Upper lobe of left lung (tissue), 6 donors: ENCODE measurements at places on chromosomes 4 and X. TPM values are rescaled to one million over a fixed set of nuclear protein-coding genes. Genes with fewer than 3 reads are reported as not detected.

- no peak for DNase-seq
Measured at GRCh38 chrX:134929808-134930207, 61.0 kb upstream of the SMIM10 start.

Gene CCDC160
- total RNA-seq, result 0.27 TPM

- no peak for DNase-seq
Measured at GRCh38 chr4:744212-744841, 38.7 kb downstream of the PCGF3 start.

DNA sequence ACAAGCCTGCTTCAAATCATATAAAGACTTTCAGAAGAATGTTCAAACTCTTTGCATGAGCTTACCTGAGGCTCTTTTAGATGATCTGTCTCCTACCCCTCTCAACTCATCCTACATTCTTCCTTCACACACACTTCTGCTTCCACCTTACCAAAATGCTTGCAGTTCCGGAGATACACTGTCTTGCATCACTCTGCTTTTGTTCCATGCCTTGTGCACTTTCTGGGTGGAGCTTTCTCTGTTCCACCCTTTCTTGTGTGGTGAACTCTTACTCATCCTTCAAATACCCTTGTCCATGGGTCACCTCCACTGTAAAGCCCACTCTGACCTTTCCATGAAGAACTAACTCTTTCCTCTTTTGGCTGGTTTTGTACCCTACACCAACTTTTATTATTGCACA is 18.4 kb upstream of the MGST2 start:
- no peak for DNase-seq

Gene IGSF1
- total RNA-seq, result 0.39 TPM

GRCh38 chr4:164997324-164997723 is 19.9 kb upstream of the TRIM61 start:
- no peak for DNase-seq

Gene COL4A5
- 96.4 TPM for total RNA-seq

DNA sequence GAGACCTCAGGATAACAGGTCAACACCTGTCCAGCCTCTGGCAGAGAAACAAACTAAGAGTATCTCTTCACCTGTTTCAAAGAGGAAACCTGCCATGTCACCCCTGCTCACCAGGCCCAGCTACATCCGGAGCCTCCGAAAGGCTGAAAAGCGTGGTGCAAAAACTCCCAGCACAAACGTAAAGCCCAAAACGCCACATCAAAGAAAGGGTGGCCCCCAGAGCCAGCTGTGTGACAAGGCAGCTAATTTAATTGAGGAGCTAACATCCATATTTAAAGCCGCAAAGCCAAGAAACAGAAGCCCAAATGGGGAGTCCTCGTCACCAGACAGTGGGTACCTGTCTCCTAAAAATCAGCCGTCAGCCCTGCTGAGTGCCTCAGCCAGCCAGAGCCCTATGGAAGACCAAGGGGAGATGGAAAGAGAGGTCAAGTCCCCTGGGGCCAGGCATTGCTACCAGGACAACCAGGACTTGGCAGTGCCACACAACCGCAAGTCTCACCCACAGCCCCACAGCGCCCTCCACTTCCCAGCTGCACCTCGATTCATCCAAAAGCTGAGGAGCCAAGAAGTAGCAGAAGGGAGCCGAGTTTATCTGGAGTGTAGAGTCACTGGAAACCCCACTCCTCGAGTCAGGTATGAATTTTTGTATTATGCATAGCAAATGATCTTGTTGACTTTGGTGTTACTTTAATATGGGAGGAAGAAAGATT is 15.1 kb downstream of the PALLD start:
- no peak for DNase-seq

Gene CHRDL1
- 57.8 TPM for total RNA-seq

GRCh38 chrX:37820646-37821045 is 26.7 kb downstream of the DYNLT3 start:
- no peak for DNase-seq

Gene H2BW2
- total RNA-seq, result not detected

Gene USP46
- total RNA-seq, result 5.7 TPM

DNA sequence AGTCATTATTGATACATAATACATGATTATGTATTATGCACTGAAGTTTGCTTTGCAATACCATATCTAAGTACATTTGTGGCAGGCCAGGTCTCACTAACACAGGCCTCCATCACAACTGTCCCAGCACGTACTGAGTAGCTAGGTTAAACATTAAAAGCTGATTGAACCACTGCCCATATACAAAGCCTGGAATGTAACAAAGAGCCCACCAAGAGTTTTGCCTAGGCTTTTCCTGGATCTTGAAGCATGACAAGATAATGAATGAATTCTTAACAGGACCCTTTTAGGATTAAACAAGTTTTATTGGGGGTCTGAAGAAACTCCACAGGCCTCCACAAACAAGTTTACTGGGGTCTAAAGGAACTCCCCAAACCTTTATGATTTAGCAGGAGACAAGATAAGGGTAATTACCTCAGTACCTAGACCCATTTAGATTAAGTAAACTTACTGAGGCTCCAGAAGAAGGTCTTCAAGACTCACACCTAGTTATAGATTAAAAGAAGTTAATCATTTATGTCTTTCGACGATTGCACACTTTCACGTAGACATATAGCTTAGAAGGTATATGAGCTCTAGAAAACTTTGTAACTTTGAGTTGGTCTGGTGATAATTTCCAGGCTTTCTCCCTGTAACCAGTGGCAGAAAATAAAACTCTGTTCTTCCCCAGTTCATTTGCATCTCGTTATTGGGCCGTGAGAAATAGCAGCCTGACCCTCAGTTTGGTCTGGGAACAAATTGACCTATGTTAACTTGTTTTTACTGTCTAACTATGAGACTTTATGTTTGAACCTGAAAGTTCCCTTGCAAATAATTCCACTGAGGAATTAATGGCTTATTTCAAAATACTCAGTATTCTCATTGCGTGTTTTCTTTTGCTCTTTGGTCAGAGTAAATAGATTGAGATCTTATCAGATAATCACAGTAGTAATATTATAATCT is 84.8 kb downstream of the PHEX start:
- DNase-seq, result no peak

Gene VCX3B
- total RNA-seq, result 1.3 TPM

- peak; percentile 26 for DNase-seq
Measured at GRCh38 chr4:73257651-73258435, 755 bp downstream of the ANKRD17 start.

- no peak for DNase-seq
Measured at GRCh38 chr4:154534296-154534695, 15.9 kb downstream of the PLRG1 start.

DNA sequence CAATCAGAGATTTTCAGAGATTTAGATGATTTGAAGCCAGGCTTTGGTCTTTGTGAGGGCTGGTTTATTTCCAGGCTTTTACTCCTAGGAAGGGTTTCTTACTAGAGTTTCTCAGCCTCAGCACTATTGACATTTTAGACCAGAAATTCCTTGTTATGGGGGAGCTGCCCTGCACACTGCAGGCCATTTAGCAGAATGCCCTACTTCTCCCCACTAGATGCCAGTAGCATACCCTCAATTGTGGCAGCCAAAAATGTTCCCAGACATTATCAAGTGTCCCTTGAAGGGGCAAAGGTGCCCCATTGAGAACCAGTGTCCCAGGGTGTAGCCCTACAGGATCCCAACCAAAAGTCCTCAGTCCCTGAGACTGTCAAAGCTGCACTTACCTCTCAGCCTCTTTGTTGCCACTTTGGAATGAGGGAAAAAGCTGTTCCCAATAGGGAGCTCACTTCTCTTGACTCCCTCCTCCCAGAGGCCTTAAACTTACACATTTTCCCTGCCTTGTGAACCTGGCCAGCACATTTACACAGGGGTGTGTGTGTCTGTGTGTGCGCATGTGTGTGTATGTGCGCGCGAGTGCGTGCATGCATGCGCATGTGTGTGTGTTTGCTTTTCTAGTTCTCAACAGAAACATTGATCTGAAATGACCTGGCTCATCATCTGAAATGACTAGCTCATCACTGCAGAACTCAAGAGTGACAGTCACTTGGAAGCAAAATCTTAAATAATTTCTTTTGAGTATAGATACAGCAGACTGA is 231.4 kb downstream of the QDPR start:
- peak; percentile 26 for DNase-seq

- DNase-seq, result no peak
Measured at GRCh38 chr4:8909548-8909947, 37.9 kb upstream of the HMX1 start.

- no peak for DNase-seq
Measured at GRCh38 chrX:15221321-15221720, 48.6 kb downstream of the ASB9 start.

GRCh38 chrX:8688776-8689175 is 43.2 kb downstream of the ANOS1 start:
- no peak for DNase-seq

Gene ADH6
- not detected for total RNA-seq

Gene TKTL2
- not detected for total RNA-seq

Gene CCNB3
- total RNA-seq, result 0.77 TPM

DNA sequence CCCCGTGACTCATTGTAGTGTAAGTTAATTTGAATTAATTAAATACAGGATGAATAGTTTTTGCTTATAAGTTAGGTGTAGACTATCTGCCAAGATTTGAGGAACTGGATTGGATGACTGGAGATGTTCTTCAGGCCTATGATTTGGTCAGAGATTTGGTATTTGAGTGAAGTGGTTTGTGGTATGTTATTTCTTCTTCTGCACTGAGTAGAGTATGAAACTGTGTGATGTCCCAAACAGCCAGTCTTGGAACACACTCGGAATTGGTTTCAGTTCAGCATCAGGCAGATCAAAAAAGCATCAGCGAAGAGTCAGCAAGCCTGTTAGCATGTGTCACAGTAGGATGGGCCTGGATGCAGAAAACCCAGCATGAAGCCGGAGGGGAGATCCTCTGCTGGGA is 294.1 kb downstream of the ARHGAP10 start:
- DNase-seq, result no peak

- DNase-seq, result no peak
Measured at GRCh38 chrX:68757331-68757730, 71.5 kb upstream of the EFNB1 start.

Gene HTR2C
- total RNA-seq, result not detected

DNA sequence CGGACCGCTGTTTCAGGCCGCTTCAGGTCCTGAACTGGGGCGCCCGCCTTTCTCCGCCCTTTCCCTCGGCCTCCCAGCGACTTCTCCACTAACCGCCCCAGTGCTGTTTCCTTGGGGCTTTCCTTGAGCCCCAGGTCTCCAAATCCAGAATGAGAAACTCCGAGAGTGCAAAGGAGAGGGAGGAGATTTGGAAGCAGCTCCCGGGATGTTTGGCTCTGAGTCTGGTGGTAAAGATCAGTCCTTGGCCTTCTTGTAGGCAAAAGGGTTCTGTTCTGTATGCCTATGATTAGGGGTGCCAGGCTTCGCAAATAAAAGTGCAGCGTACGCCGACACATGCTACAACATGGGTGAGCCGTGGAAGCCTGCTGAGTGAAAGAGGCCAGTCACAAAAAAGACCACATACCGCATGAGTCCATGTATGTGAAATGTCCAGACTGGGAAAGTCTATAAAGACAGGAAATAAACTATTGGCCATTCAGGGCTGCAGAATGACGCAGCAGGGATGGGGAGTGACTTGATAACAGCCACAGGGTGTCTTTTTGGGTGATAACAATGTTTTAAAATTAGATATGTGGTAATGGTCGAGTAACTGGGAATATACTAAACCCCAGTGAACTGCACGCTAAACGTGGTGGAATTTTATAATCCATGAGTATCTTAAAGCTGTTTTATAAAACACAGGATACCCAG is 99.8 kb downstream of the TRAPPC11 start:
- no peak for DNase-seq

- DNase-seq, result no peak
Measured at GRCh38 chr4:121428721-121429120, 47.9 kb upstream of the QRFPR start.

- peak; percentile 52 for DNase-seq
Measured at GRCh38 chr4:38132107-38132673, 172.0 kb downstream of the PTTG2 start.

DNA sequence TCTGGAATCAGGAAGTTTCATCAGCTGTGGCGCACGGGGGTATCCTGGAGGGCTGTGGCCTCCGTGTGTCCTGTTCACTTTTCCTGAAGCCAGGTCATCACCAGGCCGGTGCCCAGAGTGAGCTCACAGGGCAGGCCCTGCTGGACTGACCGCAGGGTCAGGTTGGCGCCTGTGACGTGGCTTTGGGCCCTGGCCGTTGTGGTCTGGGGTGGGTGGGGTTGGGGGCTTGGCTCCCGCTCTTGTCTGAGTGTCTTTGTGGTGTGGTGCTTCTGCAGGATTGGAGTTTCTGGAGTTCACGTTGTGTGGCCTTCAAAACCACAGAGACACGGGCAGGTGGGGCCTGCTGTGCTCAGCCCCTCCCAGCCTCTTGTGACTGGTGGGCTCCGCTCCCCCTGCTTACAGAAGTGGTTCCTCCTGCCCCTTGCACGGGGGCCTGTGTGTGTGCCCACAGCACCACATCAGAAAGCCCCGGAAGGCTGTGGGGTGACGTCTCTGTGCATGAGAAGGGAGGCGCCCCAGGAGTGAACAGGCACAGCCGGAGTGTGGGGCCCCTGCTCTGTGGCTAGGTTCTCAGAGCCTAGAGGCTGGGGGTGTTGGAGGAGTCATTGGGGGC is 9.5 kb downstream of the RGS12 start:
- DNase-seq, result no peak

GRCh38 chr4:173913496-173913895 is 370.0 kb downstream of the FBXO8 start:
- no peak for DNase-seq

Gene OCIAD2
- total RNA-seq, result 172 TPM

- no peak for DNase-seq
Measured at GRCh38 chrX:103254921-103255493, at the start of gene TCEAL8. Gene TCEAL8, minus strand, starts transcription at chrX:103255155. Its CDS starts 1,176 bp downstream, at chrX:103253979.

Gene VSIG4
- total RNA-seq, result 193 TPM

DNA sequence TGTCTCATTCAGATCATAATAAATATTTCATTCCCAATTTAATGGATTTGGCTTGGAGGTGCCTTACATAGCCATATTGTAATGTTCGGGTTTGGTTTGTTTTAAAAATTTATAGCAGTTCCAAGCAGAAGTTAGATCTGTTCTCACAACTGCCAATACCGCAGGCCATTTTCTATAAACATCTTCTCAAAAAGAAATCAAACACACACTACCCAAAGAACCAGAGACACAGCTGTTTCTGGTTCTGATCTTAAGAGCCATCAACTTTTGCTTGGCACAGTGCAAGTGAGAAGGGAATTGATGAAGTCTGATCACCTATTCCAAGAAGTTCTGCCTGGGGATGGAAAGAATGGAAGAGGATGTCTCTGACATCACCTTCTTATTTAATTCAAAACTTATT is 22.9 kb downstream of the MID1IP1 start:
- DNase-seq, result no peak

GRCh38 chr4:8167291-8167690 is 8.7 kb upstream of the ABLIM2 start:
- DNase-seq, result peak; percentile 55

DNA sequence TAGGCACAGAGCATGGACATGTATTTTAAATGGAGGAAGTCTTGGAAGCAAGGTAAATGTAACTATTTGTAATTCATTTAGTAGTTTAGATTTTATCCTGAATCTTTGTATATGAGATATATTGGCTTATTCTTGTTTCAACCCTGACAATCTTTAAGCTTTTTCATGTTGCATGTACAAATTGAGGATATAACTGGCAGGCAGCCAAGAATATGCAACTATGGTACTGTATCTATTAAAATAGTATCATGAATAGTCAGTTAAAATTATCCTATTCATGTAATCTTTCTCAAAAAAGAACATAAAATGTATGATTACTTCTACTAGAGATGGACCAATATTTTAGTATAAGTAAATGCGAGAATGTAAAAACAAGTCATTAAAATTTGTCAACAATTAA is 1141.5 kb downstream of the PCDH18 start:
- no peak for DNase-seq

Gene HSPA4L
- total RNA-seq, result 1.3 TPM

- DNase-seq, result no peak
Measured at GRCh38 chr4:144174401-144175067, 34.0 kb upstream of the GYPA start.
